HL-60 (cell line): ENCODE measurements at places on chromosomes 5 and 9.

DNA sequence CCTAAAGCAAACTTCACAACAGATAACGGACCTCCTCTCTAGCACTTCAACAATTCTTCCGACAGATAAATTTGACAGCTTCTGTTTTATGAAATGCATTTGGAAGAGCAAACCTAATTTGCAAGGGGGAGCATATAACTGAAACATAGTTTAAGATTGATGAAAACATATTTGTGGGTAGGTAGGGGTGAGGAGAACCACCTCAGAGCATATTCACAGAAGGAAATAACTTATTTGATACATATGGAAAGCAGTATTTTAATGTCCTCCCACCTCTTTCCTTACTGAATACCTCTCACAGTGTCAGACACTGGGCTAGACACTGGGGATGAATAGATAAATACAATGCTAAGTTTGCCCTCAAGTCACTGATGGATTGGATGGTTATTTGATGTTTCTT lies 384.8 kb downstream of the MAT2B start:
- DNase-seq, result no peak

DNA sequence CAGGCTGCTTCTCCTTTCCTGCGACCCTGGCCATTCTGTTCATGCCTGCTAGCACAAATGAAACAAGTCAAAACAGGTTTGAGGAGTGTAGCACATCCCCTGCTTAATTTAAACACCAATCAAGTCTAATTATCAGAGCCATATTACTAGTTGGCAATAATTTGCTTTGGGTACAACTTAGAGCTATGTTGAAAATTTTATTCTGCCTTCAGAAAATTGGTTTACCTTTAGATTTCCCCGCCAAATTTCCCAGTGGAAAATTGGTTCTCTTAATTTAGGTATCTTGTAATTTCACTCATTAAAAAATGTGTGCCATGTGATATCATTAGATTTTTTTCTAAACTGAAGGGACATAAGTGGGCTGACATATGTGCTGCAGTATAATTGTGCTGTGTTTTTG lies 265.8 kb downstream of the MAST4 start:
- DNase-seq, result no peak

GRCh38 chr5:138721979-138722378 lies 31.2 kb upstream of the CTNNA1 start:
- no peak for DNase-seq

DNA sequence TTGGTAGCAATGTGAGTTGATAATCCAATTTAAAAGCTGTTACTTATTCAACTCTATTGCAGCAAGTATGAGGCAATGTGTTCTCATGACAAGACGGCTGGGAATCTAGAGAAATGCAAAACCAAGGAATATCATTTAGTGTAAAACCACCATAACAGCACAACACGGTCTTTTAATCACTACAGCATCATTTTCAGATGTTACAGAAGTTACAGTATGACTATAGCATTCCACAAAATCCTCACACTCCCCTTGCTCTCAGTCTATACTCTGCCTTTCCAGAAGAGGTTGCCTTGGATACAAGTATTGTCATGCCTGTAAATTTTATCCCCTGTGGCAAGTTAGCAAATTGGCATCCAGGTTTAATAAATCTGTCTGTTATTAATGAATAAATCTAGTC lies 28.6 kb upstream of the TAS2R1 start:
- DNase-seq, result no peak

- DNase-seq, result no peak
These were observed 240.6 kb downstream of the MARCHF11 start for GRCh38 chr5:15938961-15939360.

DNA sequence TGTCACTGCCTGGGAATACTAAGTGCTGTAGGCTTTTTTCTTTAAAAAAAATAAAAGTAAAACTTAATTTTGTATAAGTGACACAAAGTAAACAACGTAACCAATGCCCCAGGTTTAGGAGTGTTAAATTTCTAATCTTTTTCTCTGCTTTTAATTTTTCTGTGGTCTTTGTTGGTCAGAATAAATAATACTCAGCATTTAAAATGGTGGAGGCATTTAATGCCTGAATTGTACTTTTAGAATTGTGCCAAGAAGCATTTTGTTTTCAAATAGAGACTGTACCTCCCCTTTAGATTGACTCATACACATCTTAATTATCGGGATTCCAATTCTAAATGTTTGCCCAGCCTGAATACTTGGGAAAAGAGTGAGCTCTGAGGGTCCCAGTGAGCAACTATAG lies 1.6 kb downstream of the DMXL1 start:
- no peak for DNase-seq

DNA sequence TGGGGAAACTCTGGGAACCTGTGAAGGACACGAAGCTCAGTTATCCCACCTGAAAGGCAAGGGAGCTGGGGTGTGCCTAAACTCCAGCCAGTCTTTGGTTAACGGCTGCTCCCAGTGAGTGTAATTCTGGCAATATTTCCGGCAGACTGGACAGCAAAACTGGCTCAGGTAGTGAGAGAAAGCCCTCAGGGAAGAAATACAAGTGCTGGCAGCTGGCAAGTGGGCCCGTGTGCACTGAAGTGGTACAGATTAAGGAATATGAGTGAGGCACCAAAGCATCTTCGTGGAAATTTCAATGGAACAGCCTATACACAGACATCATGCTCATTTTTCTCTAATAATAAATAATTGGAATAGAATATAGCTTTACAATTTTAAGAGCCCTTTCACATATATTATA lies 56.2 kb downstream of the ABHD17B start:
- no peak for DNase-seq

DNA sequence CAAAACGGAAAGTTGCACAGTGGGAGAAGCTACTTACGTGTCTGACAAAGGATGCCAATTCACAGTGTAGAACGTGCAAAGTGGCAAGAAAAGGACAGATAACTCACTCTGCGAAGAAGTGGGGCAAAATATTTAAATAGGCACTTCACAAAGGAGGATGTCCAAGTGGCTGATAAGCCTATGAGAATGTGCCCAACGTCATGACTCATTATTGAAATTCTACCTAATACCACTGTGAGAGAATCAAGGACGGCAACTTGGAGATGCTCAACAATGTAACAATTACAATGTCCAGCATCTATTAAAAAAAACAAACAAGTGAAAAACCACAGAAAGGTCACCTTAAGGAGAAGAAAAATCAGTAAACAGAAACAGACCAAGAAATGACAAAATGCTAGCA lies 59.0 kb downstream of the NACC2 start:
- no peak for DNase-seq

DNA sequence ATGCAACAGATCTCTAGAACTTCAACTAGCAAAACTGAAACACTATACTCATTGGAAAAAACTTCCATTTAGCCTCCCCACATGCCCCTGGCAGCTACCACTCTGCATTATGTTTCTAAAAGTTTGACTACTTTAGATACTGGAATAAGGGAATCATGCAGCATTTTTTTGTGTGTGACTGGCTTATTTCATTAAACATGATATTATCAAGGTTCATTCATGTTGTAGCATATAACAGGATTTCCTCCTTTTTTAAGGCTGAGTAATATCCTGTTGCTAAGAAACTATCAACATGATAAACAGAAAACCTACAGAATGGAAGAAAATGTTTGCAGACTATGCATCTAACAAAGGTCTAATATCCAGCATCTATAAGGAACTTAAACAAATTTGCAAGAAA lies 597.9 kb downstream of the DMRTA1 start:
- DNase-seq, result no peak

GRCh38 chr5:123249446-123249845 lies 160.4 kb downstream of the PRDM6 start:
- DNase-seq, result no peak

DNA sequence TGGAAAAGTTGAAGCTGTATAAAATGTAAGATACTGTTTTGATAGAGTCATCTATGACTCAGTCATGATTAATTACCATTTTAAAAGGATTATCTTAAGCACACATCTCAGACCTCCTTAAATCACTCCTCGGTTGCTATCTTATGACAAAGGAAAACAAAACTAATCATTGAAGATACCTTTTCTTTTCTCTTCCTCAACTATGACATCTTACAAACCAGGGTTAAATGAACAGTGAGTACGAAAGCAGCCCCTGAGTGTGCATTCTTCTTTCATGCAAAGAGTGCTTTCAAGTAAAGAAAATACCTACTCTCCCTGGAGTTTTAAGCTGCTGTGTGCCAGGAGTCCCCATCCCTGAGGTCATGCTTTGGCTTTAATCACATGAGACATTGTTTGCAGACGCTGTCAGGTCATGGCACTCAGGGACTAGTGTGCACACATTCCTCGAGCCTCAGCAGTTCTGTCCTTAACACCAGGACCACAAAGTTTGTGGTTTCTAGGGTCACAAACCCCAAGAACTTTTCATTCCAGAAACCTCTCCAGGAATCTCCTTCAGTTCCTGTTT lies 86.7 kb upstream of the ICE1 start:
- no peak for DNase-seq

DNA sequence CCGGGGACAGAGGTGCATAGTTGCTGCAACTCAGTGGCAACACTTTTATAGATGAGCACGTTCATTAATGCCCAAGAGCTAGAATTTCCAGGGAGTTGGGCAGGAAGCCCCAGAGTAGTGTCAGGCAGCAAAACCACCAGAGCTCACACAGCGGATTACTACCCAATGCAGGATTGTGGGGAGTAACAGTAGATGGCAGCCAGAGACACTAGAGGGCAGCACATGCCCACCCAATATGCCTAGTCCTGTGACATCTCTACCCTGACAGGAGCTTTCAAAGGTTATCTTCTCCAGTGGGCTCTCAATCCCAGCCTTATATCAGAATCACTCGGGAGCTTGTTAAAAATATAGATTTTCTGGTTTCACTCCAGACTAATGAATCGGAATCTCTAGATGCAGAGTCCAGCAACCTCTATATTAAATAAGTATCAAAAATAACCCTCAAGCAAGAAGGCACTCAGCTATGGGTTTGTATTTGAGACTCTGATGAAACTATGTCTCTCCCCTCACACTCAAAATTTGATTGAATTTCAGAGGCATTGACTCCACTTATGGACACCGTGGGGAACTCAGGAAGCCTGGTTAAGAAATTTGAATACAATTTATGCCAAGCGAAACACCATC lies 58.4 kb upstream of the PHF24 start:
- DNase-seq, result peak; percentile 76

DNA sequence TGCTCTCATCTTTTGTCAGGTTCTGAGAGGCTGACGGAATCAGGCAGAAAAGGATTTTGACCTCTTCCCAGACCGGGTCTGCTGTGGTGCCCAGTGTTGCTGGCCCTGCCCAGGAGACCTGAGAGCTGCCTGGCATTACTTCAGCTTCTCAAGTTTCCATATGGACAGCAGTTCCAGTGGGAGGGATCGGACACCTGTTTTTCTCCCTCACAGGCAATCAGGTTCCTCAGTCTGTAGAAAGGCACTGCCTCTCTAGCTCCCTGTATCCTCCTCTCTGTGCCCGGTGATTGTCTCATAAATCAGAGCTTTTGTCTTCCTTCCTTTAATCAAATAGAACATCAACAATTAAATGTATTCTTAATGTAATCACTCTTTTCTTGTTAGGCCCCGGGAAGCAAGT lies 198.7 kb downstream of the SEMA6A start:
- DNase-seq, result no peak

- no peak for DNase-seq
These were observed 1336.2 kb upstream of the C9orf72 start for GRCh38 chr9:28909526-28909925.

GRCh38 chr5:60334281-60334713 lies 365.7 kb downstream of the DEPDC1B start:
- DNase-seq, result no peak

DNA sequence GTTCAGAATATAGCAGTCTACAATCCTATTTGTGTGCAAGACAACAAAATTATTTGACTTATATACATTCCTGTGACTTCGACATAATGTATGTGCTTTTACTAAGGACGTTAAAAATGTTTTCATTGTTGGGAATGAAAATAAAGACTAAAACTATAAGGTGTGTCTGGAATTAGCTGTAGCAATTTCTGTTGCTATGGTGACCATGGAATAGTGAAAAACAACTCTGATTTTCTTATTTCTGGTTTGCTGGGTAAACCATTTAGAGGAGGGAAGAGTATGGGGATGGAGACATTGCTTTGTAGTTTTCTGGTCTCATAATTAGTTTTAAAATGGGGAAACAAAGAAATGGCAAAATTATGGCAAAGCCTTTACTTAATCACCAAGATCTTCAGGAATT lies 343.2 kb downstream of the SEMA5A start:
- no peak for DNase-seq

GRCh38 chr5:76269259-76269931 lies 133.7 kb upstream of the IQGAP2 start:
- DNase-seq, result no peak

GRCh38 chr5:2164586-2164985 lies 281.9 kb upstream of the IRX4 start:
- no peak for DNase-seq

DNA sequence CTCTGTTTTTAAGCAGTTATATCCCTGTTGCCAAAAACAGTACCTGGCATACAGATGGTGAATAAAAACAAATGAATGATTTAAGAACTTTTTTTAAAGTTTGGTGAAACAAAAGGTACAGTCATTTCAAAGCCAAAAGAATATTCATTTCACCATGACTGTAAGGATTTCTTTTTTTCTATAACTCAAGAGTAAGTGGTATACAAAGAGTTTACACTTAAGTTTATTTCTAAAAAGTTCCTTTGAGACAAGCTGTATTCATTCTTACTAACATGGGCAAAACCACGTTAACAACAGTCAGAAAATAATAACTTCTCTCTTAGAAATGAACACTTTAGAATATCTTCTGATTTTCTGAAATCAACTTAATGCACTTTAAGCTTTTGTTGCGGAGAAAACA lies 5.3 kb downstream of the TMEM161B start:
- no peak for DNase-seq

- no peak for DNase-seq
These were observed 82.3 kb upstream of the FREM1 start for GRCh38 chr9:14992516-14992915.

GRCh38 chr9:27462434-27462833 lies 61.7 kb upstream of the IFNK start:
- no peak for DNase-seq

- no peak for DNase-seq
These were observed 216.8 kb downstream of the NMUR2 start for GRCh38 chr5:152188251-152188650.

- no peak for DNase-seq
These were observed 117.9 kb downstream of the GOLPH3 start for GRCh38 chr5:32055891-32056866.

- DNase-seq, result no peak
These were observed 216.1 kb downstream of the FSTL4 start for GRCh38 chr5:133396187-133396741.

- no peak for DNase-seq
These were observed 883.1 kb downstream of the CDH18 start for GRCh38 chr5:19104948-19105347.
